ENCODE measurements at places on chromosomes 2 and 18. TPM values are rescaled to one million over a fixed set of nuclear protein-coding genes. Genes with fewer than 3 reads are reported as not detected.

GRCh38 chr2:234620018-234620417 lies 123.1 kb upstream of the ARL4C start:
- H3K36me3 ChIP-seq, result no peaks in the 10 kb centered on the region
- H3K4me3 ChIP-seq, result no peak overlapping the region
- no peaks in the 10 kb centered on the region for H3K27me3 ChIP-seq
- no peaks in the 10 kb centered on the region for H3K4me1 ChIP-seq

ZFAND2B gene
- 91.2 TPM for polyA plus RNA-seq

MC5R gene
- 0.13 TPM for polyA plus RNA-seq

GRCh38 chr2:173370198-173370597 lies 15.5 kb downstream of the CDCA7 start:
- no peak overlapping the region for H3K4me3 ChIP-seq
- H3K27ac ChIP-seq, result peak overlapping the region; percentile 48
- no peaks in the 10 kb centered on the region for H3K27me3 ChIP-seq
- no peaks in the 10 kb centered on the region for H3K4me1 ChIP-seq

- H3K4me3 ChIP-seq, result no peak overlapping the region
- no peaks in the 10 kb centered on the region for H3K27me3 ChIP-seq
- no peaks in the 10 kb centered on the region for H3K4me1 ChIP-seq
- no peak for DNase-seq
These were observed 24.3 kb downstream of the CERS6 start for GRCh38 chr2:168480356-168480755.

DNA sequence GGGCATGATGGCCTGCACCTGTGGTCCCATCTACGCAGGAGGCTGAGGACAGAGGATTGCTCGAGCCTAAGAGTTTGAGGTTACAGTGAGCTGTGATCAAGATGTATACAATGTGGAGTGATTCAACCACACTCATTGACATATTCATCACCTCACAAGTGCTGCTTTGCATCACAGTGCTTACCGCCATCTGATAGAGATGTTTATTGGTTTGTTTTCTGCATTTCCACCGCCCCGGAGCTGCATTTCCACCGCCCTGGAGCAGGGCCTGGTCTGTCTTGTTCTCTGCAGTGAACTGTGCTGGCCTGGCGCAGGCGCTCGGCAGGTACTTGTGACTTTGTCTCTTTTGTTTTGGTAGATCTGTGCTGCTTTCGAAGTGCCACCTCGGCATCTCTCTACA lies 96.0 kb downstream of the SMAD7 start:
- H3K36me3 ChIP-seq, result no peaks in the 10 kb centered on the region
- H3K4me3 ChIP-seq, result no peak overlapping the region
- no peak for DNase-seq
- H3K27ac ChIP-seq, result no peak overlapping the region
- no peaks in the 10 kb centered on the region for H3K27me3 ChIP-seq
- H3K4me1 ChIP-seq, result peaks cover 28% of the 10 kb centered on the region

DNA sequence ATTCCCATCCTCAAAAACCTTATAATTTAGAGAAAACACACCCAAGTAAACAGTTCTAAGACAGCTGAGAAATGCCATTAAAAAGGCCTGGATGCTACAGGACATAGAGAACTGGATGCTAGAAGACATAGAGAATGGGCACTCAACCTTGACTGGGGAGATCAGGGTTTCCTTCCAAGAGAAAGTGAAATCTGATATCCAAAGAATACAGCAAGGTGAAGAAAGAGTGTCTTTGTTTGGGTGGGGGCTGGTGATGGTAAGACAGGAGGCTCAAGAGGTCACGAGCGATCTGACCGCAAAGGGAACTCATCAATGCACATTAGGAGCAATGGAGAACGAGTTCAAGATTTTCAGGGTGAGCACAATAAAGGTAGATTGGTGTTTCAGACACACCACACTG lies 31.6 kb downstream of the EPB41L3 start:
- no peak for DNase-seq
- no peaks in the 10 kb centered on the region for H3K36me3 ChIP-seq
- no peaks in the 10 kb centered on the region for H3K27me3 ChIP-seq
- H3K4me1 ChIP-seq, result peaks cover 48% of the 10 kb centered on the region
- no peak overlapping the region for H3K4me3 ChIP-seq
- no peak overlapping the region for H3K27ac ChIP-seq

DNA sequence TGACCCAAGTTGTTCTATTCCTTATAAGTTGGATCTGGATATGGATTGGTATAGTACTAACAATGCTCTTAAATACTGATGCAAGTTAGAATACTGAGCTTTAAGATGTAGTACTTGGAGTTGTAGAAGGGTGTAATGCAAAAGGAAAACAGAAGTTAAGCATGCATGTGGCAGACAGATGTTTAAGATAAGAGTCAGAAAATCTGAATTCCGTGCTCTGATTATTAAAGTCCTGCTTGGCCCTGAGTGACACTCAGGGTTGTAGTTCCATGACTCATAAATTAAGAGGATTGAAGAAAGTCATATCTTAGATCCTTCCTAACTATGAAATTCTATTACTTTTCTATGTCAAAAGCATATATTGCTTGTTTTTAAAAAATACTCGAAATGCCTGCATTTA lies 250.6 kb downstream of the RPRM start:
- no peak overlapping the region for H3K27ac ChIP-seq
- no peaks in the 10 kb centered on the region for H3K27me3 ChIP-seq

DNA sequence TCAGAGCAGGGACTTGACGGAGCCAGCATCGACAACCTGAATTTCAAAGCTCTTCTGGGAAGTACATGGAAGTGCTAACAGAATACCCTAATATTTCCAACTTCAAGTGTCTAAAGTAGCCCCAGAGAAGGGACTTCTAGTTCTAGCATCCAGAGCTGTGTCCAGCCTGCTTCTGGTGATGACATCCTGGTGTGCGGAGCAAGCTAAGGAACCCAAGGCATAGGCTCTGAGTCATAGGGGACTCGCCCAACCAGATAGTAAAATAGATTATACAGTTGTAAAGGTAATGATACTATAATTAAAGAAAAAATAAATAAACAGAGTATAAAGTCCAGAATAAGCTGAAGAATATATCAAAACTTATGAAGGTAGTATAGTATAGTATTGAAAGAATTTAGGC lies 108.1 kb upstream of the SERPINE2 start:
- H3K4me1 ChIP-seq, result no peaks in the 10 kb centered on the region
- no peak for DNase-seq
- no peak overlapping the region for H3K4me3 ChIP-seq
- no peak overlapping the region for H3K27ac ChIP-seq
- H3K36me3 ChIP-seq, result no peaks in the 10 kb centered on the region

- no peaks in the 10 kb centered on the region for H3K27me3 ChIP-seq
- H3K27ac ChIP-seq, result no peak overlapping the region
- H3K4me1 ChIP-seq, result no peaks in the 10 kb centered on the region
These were observed 393.3 kb upstream of the CYRIA start for GRCh38 chr2:17058772-17059402.

NOSTRIN gene
- not detected for polyA plus RNA-seq

SERPINB5 gene
- not detected for polyA plus RNA-seq

- no peaks in the 10 kb centered on the region for H3K36me3 ChIP-seq
- no peaks in the 10 kb centered on the region for H3K4me1 ChIP-seq
- H3K27me3 ChIP-seq, result no peaks in the 10 kb centered on the region
These were observed 502.1 kb downstream of the TGIF1 start for GRCh38 chr18:3952031-3952430.

DNA sequence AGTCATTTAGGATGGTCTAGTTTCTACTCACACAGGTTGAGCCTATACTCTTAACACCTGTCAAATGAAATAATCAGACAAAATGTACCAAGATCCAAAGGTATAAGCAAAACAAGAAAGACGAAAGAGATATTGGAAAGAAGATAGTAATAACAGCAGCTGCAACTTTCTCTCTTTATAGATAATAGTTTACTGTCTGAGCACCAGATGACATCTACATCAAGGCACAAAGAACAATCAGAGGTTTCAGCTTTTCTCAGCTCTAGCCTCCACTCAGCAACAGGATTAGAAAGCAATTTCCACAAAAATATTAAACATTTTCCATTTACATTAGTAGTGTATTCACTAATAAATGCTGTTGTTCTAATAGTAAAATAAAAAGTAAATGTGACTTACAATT lies 66.3 kb downstream of the RTTN start:
- no peaks in the 10 kb centered on the region for H3K4me1 ChIP-seq
- H3K4me3 ChIP-seq, result no peak overlapping the region
- H3K27me3 ChIP-seq, result no peaks in the 10 kb centered on the region
- DNase-seq, result no peak
- no peak overlapping the region for H3K27ac ChIP-seq

ALLC gene
- polyA plus RNA-seq, result not detected

DNA sequence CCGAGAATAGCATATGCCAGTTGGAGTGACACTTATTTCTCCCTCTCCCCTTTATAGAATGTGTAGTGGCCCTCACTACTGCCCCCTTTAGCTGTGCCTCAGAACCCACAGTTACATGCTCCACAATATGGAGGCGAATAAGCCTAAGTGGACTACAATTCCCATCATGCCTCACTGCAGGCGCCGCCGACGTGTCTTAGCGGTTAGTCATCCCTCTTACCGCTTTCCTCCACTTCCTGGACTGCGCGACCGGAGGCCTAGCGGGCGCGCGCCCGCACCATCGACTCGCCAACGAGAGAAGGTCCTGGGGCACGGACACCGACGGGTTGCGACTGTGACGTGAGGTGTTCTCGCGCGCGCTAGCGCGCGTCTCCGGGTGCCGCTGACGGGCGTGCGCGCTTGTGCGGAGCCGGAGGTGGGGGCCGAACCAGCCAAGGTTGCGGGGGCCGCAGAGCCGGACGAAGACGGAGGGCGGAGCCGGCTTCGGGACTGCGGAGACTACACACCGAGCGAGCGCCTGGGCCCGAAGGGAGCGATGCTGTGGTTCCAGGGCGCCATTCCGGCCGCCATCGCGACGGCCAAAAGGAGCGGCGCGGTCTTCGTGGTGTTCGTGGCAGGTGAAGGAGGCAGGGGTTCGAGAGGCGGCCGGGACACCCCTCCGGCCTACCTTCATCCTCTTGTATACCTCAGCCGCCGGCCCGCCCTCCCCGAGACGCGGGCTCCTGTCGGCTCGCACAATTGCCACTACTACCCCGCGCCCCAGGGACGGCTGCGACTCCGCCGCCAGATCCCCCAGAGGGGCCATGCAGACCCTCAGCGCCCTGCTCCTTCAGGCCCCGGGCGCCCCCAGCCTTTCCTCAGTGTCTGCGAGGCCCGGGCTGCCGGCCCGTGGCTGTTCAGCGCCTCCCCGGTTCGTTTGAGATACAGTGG lies at the start of gene UBXN4:
Gene UBXN4 (plus strand): TSS at position 461 of the 930 bp plus-strand sequence. CDS start 75 bp downstream, at position 536.
- peaks cover 10% of the 10 kb centered on the region for H3K4me1 ChIP-seq
- no peaks in the 10 kb centered on the region for H3K27me3 ChIP-seq
- peak; percentile 98 for DNase-seq
- no peaks in the 10 kb centered on the region for H3K36me3 ChIP-seq

TNFAIP6 gene
- 3.5 TPM for polyA plus RNA-seq

GRCh38 chr2:121289271-121289670 lies 4.3 kb upstream of the TFCP2L1 start:
- peaks cover 42% of the 10 kb centered on the region for H3K4me1 ChIP-seq
- DNase-seq, result no peak
- no peak overlapping the region for H3K27ac ChIP-seq
- no peak overlapping the region for H3K4me3 ChIP-seq

DNA sequence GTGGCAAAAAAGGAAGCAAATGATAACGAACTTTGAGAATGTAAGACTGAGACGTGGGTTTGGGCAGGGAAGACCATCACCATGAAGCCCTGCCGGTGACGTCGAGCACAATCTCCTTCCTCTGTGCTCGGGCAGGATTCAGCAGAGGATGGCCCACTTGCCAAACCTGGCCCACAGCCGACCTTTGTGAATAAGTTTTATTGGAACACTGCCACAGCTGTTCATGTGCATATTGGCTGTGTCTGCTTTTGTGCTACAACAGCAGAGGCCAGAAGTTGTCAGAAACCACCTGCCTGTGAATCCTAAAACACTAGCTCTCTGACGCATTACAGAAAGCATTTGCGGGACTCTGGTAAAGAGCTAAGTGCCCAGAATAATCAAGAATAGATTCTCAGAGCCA lies 223.9 kb downstream of the MYT1L start:
- H3K36me3 ChIP-seq, result no peaks in the 10 kb centered on the region
- DNase-seq, result no peak
- H3K27me3 ChIP-seq, result no peaks in the 10 kb centered on the region

DNA sequence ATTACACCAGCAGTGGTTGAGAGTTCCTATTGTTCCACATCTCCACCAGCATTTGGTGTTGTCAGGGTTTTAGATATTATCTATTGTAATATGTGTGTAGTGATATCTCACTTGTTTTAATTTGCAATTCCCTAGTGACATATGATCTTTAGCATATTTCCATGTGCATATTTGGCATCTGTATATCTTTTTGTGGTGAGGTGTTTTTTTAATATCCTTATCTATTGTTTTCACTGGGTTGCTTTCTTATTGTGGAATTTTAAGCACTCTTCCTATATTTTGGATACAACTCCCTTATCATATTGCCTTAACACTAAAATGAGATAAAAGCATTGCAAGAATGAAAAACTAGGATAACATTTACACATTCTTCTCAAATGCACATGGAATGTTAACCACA lies 453.9 kb upstream of the FSIP2 start:
- no peaks in the 10 kb centered on the region for H3K4me1 ChIP-seq
- no peak overlapping the region for H3K27ac ChIP-seq
- H3K4me3 ChIP-seq, result no peak overlapping the region
- H3K27me3 ChIP-seq, result no peaks in the 10 kb centered on the region

GRCh38 chr2:174568425-174568824 lies 29.2 kb downstream of the WIPF1 start:
- H3K4me1 ChIP-seq, result peaks cover 28% of the 10 kb centered on the region
- H3K36me3 ChIP-seq, result peaks cover 99% of the 10 kb centered on the region
- no peak overlapping the region for H3K4me3 ChIP-seq
- H3K27ac ChIP-seq, result peak overlapping the region; percentile 58
- peak; percentile 16 for DNase-seq
- no peaks in the 10 kb centered on the region for H3K27me3 ChIP-seq

SRD5A2 gene
- polyA plus RNA-seq, result not detected

- H3K27me3 ChIP-seq, result no peaks in the 10 kb centered on the region
- H3K4me3 ChIP-seq, result no peak overlapping the region
- DNase-seq, result no peak
- peaks cover 76% of the 10 kb centered on the region for H3K4me1 ChIP-seq
These were observed 68.3 kb downstream of the BABAM2 start for GRCh38 chr2:27958711-27959378.

DNA sequence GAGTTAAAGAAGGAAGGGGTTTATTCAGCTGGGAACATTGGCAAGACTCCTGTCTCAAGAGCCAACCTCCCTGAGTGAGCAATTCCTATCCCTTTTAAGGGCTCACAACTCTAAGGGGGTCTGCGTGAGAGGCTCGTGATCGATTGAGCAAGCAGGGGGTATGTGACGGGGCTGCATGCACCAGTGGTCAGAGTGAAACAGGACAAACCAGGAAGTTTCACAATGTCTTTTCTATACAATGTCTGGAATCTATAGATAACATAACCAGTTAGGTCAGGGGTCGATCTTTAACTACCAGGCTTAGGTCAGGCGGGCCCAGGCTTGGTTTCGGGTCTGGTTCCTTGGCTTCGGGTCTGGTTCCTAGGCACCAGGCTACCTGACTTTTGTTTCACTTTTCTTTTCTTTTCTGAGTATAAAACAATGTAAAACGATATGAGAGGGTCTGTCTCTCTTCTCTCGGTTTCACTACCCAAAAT lies 30.1 kb upstream of the LIPG start:
- H3K4me3 ChIP-seq, result peak overlapping the region; percentile 27
- no peaks in the 10 kb centered on the region for H3K27me3 ChIP-seq
- H3K4me1 ChIP-seq, result no peaks in the 10 kb centered on the region
- H3K27ac ChIP-seq, result no peak overlapping the region

Data from CD14-positive monocyte (primary cell).